Right atrium auricular region (tissue), 2 donors: ENCODE measurements at places on chromosomes 7 and 10.
A peak's percentile ranks its signal among the peaks of the same experiment; 100 is the strongest.

DNA sequence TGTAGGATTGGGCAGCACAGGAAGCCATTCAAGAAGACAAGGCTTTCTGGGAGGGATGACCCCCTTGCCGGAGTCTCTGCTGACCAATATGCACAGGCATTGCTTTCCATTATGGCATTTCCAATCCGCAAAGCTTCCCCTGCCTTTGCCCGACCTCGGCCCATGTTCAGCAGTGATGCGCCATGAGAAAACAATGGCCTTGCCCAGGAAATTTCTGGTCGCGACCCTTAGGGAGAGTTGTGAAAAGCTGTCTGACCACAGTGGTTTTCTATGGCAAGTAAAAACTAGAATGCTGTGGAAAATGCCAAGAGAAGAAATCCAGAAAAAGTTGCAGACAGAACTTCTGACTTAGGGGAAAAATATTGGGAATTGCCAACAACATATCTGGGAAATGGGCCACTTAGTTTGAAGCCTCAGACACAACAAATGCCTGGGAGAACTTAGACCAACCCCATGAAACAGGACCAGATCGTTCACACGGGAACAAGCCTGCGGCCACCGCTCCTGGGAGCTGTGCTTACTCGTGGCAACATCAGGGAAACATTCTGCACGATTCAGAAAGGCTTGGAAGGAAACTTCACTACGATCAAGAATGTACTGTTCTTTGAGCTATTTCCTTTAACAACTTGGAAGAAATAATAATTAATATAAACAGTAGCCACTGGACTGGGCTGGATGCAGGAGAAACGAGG lies 512.4 kb downstream of the TNS3 start:
- H3K4me1 ChIP-seq = peaks cover 8% of the 10 kb centered on the region
- peak overlapping the region; percentile 35 for H3K27ac ChIP-seq
- DNase-seq = no peak
- no peaks in the 10 kb centered on the region for H3K36me3 ChIP-seq

GRCh38 chr7:92343714-92344113 lies 97.9 kb downstream of the ANKIB1 start:
- H3K4me3 ChIP-seq = no peak overlapping the region
- H3K27me3 ChIP-seq = no peaks in the 10 kb centered on the region
- no peaks in the 10 kb centered on the region for H3K4me1 ChIP-seq
- no peak for DNase-seq
- no peak overlapping the region for H3K27ac ChIP-seq

- H3K4me3 ChIP-seq = peak overlapping the region; percentile 4
- peak; percentile 88 for DNase-seq
- no peaks in the 10 kb centered on the region for H3K36me3 ChIP-seq
- peaks cover 4% of the 10 kb centered on the region for H3K4me1 ChIP-seq
Observed at GRCh38 chr7:151088856-151089699, 2.8 kb downstream of the AGAP3 start.

GRCh38 chr10:116241642-116242410 lies 31.2 kb downstream of the GFRA1 start:
- no peaks in the 10 kb centered on the region for H3K27me3 ChIP-seq
- DNase-seq = no peak
- no peaks in the 10 kb centered on the region for H3K36me3 ChIP-seq
- no peak overlapping the region for H3K27ac ChIP-seq
- no peak overlapping the region for H3K4me3 ChIP-seq

DNA sequence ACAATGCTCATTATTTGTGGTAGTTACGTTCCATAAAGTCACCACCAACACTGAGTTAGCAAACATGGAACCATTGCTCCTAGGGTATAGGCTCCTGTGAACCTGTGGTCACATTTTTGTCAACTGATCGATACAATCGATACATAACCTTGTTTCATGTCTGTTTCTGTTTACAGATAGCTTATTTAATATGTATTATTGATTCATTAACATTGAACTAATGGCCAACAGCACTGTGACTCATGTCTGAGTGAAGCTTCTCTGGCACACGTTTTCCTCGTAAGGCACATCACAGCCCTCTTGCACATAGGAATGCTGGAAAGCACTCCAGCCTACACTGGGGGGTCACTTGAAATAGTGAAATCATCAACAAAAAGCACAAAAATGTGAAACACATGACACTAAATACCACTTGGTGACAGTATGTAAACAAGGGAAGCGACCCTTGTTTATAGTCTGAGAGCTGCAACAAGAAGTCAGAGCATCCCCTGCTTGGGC lies 27.0 kb downstream of the GHRHR start:
- H3K27ac ChIP-seq = no peak overlapping the region
- peaks cover 8% of the 10 kb centered on the region for H3K4me1 ChIP-seq
- H3K4me3 ChIP-seq = no peak overlapping the region
- no peaks in the 10 kb centered on the region for H3K27me3 ChIP-seq
- no peaks in the 10 kb centered on the region for H3K36me3 ChIP-seq

DNA sequence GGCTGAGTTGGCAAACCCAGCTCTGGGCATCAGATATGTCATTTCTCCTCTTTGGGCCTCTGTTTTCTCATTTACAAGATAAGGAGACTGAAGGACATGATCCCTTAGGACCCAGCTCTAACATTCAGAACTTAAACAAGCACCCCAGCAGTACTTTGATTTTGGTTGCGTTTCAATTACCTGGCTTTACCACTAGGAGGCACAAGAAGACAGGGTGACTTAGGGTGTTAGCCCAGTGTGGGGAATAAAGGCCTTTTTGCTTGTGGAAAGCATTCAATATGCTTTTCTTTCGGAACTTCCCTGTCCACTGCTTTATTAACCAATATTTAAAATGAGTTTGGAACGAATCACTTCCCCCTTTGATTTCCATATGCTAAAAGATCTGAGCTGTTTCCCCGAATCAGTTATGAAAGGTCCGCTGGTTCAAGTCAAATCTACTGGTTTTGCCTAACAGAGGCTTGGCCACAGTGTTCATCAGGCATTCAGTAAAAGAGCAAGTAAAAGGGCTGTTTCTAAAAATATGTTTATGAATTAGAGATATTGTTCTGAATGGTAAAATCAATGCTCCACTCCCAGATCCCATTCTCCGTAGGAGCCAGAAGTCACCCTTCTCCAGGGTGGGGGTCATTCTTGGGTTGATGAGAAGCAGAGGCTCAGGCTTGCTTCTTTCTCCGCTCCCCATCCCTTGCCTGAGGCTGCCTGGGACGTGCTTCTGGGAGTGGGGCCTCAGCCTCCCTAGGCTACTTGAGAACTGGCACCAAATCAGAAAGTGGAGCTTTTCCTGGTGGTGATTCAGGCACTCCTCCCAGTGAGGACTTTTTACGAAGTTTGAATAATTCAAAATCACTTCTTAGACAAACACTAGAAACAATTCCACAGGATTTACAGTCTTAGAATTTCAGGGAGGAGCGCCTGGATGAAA lies 105.5 kb downstream of the MYOF start:
- no peak overlapping the region for H3K4me3 ChIP-seq
- peak overlapping the region; percentile 73 for H3K27ac ChIP-seq
- no peaks in the 10 kb centered on the region for H3K27me3 ChIP-seq
- H3K4me1 ChIP-seq = no peaks in the 10 kb centered on the region
- no peak for DNase-seq

GRCh38 chr10:59624951-59625350 lies 84.7 kb downstream of the SLC16A9 start:
- peaks cover 8% of the 10 kb centered on the region for H3K4me1 ChIP-seq
- H3K36me3 ChIP-seq = no peaks in the 10 kb centered on the region
- H3K27me3 ChIP-seq = no peaks in the 10 kb centered on the region

DNA sequence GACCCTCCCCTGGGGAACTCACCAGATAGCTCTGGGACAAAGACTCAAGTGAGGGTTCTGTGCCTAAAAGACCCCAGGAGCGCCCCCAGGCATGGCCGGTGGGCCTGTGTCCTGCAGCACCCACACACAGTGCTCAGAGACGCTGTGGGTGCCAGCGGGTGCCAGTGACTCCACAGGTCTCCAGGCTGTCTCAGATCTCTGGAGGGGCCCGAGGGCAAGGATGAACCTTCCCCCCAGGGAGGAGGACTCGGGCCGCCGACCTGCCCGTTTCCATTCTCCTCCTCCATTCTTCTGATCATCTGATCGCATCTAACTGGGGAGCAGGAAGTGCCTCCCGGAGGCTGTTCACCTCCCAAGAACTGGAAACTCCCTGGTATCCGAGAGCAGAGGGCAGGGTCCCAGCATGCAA lies 980 bp downstream of the ADAM8 start:
- peak overlapping the region; percentile 13 for H3K4me3 ChIP-seq
- peaks cover 5% of the 10 kb centered on the region for H3K27me3 ChIP-seq
- peaks cover 18% of the 10 kb centered on the region for H3K36me3 ChIP-seq
- no peak for DNase-seq
